Upper lobe of right lung (tissue), 1 donor: ENCODE measurements at places on chromosomes 16 and 17.

GRCh38 chr17:64500487-64500859 is 3.6 kb upstream of the POLG2 start:
- peaks cover 64% of the 10 kb centered on the region for H3K4me1 ChIP-seq
- H3K4me3 ChIP-seq: no peak overlapping the region
- no peak for DNase-seq
- peaks cover 76% of the 10 kb centered on the region for H3K36me3 ChIP-seq
- H3K27me3 ChIP-seq: no peaks in the 10 kb centered on the region

- DNase-seq: no peak
- no peak overlapping the region for H3K27ac ChIP-seq
- H3K27me3 ChIP-seq: no peaks in the 10 kb centered on the region
- no peaks in the 10 kb centered on the region for H3K36me3 ChIP-seq
Measured at GRCh38 chr16:66878067-66878466, 2.2 kb upstream of the PDP2 start.

DNA sequence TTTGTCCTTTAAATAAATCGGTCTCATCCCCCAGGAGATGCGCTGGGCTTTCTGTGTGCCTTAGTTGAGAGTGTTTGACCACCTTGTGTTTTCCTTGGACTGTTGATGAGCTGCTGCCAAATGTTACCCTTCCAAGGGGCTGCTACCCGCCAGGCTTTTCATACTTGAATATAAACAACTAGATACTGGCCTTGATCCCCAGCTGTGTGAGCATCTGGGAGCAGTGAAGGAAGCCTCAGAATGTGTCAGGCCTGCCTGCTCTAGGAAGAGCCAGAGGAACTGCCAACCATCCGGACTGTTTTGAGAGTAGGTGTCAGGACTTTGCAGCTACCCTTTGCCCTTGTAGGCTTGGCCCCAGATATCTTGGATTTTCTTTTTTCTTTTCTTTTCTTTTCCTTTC is 57.8 kb downstream of the LDHD start:
- no peak for DNase-seq
- no peak overlapping the region for H3K27ac ChIP-seq
- no peak overlapping the region for H3K4me3 ChIP-seq
- H3K27me3 ChIP-seq: no peaks in the 10 kb centered on the region

DNA sequence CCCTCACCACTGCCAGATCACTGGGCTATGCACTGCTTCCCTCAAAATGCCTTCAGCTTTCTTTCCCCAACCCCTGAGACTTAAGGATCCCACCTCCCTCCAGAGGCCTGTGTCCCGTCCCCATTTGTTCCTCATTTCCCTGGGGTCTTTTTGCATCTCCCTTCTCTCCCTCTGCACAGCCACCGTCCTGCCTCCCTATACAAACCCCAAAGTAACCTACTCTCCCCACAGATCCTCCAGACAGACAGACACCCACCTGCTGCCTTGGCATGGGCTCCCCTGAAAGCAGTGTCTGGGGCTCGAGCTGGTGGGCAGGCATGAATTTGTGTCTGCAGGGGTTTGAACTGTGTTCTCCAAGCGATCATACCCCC is 69.4 kb upstream of the TNRC6C start:
- no peak overlapping the region for H3K27ac ChIP-seq
- H3K4me1 ChIP-seq: peaks cover 8% of the 10 kb centered on the region
- peak; percentile 30 for DNase-seq
- no peaks in the 10 kb centered on the region for H3K36me3 ChIP-seq
- H3K4me3 ChIP-seq: no peak overlapping the region

DNA sequence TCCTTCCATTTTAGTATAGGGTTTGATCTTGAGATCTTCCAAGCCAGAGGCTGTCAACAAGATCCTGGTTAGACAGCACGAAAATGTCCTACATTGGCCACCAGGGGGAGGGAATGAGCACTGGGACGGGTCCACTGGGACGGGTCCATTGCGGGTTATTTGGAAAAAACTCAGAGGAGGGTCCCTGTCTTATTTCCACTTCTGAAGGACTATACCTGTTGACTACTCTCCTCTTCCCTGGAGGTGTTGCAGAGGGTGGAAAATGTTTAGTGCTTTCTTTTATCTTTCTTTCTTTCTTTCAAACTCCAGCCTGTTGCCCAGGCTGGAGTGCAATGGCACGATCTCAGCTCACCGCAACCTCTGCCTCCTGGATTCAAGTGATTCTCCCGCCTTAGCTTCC is 2.5 kb downstream of the TTLL6 start:
- H3K27ac ChIP-seq: no peak overlapping the region
- no peak overlapping the region for H3K4me3 ChIP-seq
- H3K4me1 ChIP-seq: peaks cover 22% of the 10 kb centered on the region
- peaks cover 3% of the 10 kb centered on the region for H3K27me3 ChIP-seq
- peak; percentile 52 for DNase-seq
